Renal cortex interstitium (tissue), 15 donors: ENCODE measurements at places on chromosomes 16 and 17. TPM values are rescaled to one million over a fixed set of nuclear protein-coding genes. Genes with fewer than 3 reads are reported as not detected.

- DNase-seq, result no peak
Observed at GRCh38 chr17:35214631-35215273, 20.6 kb upstream of the SLC35G3 start.

GRCh38 chr16:12425134-12425941 lies 378.3 kb downstream of the CPPED1 start:
- DNase-seq, result no peak

DNA sequence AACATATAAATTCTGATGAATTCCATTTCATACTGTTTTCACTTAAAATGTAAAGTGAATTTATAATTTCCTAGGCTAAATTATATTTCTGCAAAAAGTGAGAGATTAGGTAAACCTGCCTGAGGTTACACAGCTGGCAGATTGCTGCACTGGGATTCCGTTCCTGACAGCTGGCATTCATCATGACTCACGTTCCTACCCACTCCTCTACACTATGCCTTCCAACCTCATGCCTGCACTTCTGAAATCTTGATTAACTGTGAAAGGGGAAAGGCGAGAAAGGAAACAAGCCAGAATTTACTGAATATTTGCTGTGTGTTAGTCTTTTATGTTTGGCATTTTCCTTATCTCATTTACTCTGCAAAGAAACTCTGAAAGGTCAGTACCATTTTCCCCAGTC lies 73.3 kb upstream of the MON1B start:
- DNase-seq, result no peak

KRT25 gene
- polyA plus RNA-seq, result not detected

- DNase-seq, result no peak
Observed at GRCh38 chr16:86520317-86521210, 10.2 kb downstream of the FOXF1 start.

OTOA gene
- polyA plus RNA-seq, result 0.11 TPM

SETD1A gene
- 17.3 TPM for polyA plus RNA-seq

DNA sequence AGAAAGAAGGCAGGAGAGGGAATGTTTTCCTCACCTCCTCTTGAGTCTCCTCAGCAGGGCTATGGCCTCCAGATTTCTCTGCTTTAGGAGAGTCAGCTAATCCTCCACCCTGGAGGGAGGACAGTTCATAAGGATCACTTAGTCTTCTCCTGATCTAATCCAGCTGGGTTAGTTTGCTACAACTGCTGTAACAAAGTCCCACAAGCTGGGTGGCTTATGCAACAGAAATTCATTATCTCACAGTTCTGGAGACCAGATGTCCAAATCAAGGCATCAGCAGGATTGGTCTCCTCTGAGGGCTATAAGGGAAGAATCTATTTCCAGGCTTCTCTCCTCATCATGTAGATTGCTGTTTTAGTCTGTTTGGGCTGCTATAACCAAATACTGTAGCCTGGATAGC lies 40.6 kb upstream of the XYLT1 start:
- no peak for DNase-seq

- no peak for DNase-seq
Observed at GRCh38 chr16:70561623-70562022, 38.0 kb downstream of the SF3B3 start.

NPIPA3 gene
- 2.1 TPM for polyA plus RNA-seq

KRT40 gene
- not detected for polyA plus RNA-seq

GRCh38 chr16:89039756-89040155 lies 53.9 kb upstream of the ACSF3 start:
- no peak for DNase-seq

TBC1D3C gene
- polyA plus RNA-seq, result not detected

DNA sequence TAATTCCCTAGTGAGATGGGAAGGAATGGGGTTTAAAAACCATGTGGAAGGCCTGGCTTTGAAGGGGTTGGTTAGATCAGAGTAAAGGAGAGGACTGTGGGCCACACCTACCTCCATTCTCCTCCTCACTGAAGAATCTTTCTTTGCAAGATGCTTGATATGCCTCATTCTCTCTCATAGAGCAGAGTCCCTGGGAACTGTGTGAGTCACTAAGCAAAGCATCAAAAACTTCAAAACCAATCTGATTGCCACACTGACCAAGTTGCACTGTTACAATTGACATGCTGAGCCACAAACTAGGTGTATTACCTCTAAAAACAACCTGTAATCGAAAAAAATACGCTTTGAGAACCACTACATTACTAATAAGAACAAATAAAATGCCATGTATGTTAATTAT lies 2.0 kb downstream of the TUBD1 start:
- DNase-seq, result no peak

GRCh38 chr16:30740364-30741251 lies 7.6 kb upstream of the PHKG2 start:
- no peak for DNase-seq

GRCh38 chr16:63365649-63366304 lies 1329.5 kb upstream of the CDH8 start:
- no peak for DNase-seq

DNA sequence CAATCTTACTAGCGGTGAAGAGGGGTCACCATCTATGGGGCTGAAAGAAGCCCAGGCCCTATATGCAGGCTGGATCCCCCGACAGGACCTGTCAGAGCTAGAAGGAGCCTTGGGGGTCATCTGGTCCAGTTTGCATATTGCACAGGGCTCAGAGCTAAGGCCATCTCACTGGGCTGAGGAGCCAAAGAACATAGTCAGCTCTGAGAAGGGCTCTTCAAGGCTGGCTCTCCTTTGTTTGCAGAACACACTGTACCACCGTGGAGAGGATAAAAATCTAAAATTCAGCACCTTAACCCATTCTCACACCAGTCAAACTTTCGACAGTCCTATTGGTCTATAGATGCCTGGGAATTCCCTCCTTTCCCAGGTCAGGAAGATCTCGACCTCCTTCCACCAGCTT lies 24.2 kb downstream of the WNT3 start:
- no peak for DNase-seq

PNMT gene
- polyA plus RNA-seq, result 2.4 TPM

GRCh38 chr16:87461466-87461991 lies 31.3 kb downstream of the ZCCHC14 start:
- DNase-seq, result peak; percentile 72

KIF2B gene
- polyA plus RNA-seq, result not detected

DNA sequence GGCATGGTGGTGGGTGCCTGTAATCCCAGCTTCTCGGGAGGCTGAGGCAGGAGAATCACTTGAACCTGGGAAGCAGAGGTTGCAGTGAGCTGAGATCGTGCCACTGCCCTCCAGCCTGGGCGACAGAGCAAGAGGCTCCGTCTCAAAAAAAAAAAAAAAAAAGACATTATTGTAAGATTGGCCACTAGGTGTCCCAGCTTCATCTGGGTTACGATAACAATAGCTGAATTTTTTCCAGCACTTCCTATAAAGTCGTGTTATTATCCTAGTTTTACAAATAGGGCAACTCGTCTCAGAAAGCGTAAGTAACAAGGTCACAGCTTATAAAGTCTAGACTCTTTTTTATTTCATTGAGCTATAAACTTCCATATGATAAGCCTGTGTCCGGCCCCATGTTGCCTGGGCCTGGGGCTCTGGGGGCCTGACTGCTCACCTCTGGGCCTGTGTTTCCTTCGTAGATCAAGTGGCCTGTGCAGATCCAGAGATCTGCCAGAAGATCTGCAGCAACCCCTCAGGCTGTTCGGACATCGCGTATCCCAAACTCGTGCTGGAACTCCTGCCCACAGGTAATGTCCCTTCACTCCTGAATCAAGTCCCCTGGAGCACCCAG lies 60.5 kb downstream of the SLC5A11 start:
- no peak for DNase-seq

GRCh38 chr17:11140501-11140900 lies 100.5 kb upstream of the SHISA6 start:
- no peak for DNase-seq

DNA sequence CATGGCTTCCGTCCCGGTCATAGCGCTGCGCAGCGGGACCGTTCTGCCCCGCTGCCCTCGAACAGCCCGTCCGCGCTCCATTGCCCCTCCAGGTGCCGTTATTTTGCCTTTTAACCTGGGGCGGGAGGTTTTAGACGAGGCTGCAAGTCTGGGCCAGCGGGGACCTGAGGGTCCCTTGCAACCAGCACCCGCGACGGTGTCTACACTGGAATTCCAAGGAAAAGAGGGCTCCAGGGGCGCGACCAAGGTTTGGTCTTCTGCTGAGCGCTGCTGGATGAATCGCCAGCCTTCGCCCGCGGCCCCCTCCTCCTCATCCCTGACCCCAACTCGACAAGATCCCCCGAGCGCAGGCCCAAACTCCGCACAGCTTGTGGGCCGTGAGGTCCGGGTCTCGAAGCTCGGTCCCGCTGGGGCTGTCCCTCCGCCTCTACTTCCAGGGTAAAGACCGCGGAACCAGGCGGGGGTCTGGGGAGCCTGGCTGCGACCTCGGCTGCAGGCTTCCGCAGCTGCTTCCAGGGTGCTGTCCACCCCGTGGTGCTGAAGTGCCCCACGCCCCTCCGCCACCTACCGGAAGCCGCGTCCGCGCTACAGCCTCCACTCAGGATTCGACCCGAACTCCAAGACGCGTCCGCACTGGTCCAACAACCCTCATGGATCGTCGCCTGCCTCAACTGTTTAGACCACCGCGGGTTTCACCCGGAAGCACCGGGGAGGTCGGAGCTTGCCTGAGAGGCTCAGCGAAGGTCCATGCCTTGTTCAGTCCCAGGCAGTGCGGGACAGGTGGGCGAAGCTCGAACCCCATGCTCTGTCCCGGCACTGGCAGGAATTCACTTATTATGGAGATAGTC lies 10.1 kb upstream of the CA4 start:
- peak; percentile 63 for DNase-seq

DNA sequence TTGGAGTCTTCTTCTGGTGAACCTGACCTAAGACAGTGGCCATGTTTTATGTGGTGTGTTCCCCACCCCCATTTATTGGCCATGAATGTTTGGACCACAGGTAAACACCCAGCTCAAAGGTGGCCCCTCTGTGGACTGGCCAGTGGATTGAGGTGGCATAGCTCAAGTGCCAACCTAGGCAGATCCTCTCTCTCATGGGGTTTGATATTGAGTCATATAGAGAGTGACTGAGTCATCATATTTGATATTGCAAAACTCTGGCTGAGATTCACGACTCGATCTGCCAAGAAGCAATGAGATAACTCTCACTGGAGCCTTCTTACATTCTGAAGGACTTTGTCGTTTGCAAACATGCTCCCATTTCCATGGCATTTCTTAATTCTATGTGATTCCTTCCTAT lies 10.5 kb upstream of the TEKT3 start:
- DNase-seq, result no peak

MARVELD3 gene
- polyA plus RNA-seq, result 13.2 TPM

- DNase-seq, result no peak
Observed at GRCh38 chr17:43515656-43516055, 30.5 kb downstream of the ETV4 start.

DNA sequence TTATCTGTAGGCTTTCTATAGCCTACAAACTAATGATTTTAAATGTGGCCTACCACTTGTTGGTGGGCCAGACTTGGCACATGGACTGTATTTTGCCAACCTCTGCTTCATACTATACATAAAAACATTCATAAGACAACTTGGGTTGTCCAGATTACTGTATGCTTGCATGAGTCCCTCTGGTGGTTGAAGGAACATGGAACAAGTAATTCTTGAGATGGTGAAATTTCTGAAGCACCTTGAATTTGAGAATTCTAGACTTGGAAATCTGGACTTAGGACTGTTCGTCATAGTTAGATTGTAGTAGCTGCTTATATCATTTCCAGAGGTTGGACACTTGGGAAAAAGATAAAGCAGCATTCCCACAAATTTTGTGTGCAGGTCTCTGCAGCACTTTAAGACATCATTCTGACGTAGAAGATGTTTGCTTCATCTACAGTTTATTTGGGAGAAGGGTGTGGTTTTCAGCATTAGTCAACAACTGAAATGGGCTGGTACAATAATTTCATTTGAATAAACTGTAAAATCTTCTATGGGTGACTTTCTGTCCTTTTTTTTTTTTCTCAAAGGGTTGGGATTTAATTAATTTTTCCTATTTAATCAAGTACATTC lies 31.2 kb downstream of the NFATC3 start:
- DNase-seq, result no peak
